ENCODE measurements at places on chromosomes 2 and 18.

GRCh38 chr2:68800027-68800401 is 65.4 kb downstream of the ARHGAP25 start:
- DNase-seq = no peak

DNA sequence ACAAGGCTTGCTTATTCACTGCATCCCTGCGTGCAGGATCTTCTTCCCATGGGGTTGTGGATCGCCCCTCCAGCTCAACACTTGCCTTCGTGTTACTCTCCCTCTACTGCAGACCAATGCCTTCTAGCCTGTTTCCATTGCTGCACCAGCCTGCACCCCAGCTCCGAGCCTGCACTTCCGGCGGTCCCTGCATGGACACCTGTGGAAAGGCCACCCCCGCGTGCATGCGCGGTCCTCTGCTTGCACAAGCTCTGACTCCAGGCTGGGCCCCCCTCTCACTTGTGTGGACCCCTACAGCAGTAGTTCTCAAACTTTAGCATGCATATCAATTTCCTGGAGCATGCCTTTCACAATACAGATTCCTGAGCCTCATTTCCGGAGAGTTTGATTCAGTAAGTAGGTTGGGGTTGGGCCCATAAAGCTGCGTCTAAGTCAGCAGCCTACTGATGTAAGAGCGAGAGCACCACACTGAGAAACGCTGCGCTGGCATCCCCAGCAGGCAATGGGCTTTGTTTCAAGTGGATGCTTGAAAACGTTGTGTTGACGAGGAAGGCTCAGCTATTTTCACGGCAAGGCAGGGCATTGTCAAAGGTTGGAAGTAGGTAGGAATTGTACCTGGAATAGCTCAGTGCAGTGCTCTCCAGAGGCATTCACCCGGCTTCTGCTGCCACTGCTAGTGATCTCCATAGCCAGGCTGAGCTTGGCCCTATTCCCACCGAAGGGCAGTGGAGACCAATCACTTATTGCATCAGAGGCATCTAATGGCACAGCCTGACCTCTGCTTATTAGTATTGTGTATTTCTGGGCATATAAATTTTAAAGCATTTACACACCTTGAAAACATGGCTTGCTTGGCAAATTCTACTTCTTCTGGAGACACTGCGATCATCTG is 32.6 kb downstream of the CREG2 start:
- DNase-seq = no peak

- no peak for DNase-seq
Measured at GRCh38 chr18:3214855-3215637, 4.7 kb downstream of the MYOM1 start.

DNA sequence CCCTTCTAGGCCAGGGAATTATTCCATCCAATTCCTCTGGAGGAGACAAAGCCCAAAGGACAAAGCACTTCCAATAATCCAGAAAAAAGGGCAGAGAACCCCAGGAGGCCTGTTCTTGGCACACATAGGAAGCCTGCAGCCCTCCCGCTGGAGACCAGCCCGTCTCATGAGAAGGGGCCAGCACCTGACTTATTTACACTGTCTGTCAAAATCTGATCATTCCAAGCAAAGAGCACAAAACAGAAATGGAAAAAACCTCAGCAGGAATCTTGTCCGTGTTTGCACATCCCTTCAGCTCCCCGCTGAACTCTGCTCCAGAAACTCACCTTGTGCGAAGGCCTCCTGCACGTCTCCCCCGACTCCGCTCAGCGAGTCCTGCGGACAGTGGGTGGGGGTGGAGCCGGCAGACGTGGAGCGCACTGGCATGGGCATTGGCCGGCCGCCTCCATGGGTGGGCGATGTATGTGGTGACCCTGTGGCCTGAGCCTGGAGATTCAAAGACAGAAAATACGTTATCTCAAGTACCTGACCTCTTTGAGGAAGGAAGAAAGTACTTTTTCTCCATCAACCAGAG is 46.2 kb upstream of the DNMT3A start:
- no peak for DNase-seq

GRCh38 chr2:168700615-168701245 is 101.7 kb upstream of the NOSTRIN start:
- DNase-seq = no peak

- DNase-seq = no peak
Measured at GRCh38 chr2:206443735-206444527, 599 bp downstream of the ADAM23 start.

DNA sequence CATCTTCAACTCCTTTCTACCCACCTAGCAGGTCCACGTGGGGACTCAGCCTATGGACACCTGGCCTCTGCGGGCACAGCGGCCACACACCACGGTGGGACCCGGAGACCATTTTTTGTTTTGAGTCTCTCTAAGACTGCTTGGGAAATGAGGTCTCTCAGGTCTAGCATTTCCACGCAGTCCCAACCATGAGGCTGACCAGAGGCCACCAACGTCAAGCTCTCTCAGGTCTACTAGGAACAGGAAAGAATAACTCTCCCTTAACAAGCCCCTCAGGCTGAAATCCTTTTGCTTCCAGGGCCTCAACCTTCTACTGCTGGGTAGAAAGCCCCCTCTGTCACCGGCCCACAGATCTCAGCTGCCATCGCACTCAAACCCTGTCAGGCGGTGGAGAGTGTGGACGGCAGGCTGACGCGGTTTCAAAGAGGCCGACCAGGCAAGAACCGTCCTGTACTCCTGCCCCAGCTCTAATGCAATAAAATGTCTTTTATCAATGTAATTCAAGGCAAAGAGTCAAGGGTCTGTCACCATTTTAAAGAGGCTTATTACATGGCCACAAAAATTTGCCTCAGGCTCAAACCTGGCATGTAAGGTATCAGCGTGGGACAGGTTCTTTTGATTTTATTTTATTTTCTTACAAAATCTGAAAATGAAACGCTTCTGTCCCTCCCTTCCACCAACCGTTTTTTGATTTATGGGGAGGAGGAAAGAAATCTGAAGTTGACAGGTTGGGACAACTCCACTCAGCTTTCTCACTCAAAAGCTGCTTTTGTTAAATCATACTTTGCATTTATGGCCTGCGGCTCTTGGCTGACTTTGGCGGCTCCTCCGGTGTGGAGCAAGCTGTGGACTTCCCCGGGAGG is 74.0 kb downstream of the BCL11A start:
- DNase-seq = no peak

- DNase-seq = no peak
Measured at GRCh38 chr2:168731616-168732015, 70.8 kb upstream of the NOSTRIN start.

DNA sequence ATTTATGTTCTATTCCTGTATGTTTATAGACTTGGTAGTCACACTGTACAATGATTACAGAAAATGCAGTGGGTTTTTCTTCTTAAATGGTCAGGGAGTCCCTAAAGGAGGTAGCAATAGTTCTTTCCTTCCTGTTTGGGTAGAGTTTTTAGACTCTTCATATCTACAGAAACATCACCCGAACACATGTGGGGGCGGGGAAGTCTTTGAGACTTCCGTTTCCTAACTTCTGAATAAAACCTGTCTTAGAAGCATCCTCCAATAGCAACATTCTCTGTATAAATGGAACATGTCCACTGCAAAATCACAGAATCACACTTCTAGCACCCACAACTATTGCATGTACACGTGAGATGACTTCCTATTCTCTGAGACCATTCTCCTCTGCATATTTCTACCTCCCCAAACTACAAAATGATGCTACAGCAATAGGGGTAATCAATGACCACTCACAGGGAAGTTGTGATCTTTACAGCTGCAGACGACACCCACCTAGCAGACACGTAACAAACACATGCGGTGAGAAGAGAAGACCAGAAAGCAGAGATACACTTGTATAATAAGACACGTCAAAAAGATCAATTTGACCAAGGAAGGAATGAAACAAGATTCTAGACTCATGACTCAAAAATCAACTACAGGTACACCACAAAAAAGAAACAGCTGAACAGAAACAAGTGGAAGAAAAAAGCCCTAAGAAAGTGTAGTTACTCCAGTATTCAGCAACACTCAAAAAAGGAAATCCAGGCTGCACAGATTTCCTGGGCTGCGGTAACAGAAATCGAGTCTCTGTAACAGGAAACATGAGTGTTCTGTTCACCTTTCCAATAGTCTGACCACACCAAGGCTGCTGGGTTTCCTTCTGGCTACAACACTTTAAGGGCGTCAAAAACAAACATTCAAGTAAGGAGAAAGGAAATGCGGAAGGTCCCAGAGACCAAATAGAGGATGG is 120.4 kb downstream of the ZNF516 start:
- DNase-seq = no peak

DNA sequence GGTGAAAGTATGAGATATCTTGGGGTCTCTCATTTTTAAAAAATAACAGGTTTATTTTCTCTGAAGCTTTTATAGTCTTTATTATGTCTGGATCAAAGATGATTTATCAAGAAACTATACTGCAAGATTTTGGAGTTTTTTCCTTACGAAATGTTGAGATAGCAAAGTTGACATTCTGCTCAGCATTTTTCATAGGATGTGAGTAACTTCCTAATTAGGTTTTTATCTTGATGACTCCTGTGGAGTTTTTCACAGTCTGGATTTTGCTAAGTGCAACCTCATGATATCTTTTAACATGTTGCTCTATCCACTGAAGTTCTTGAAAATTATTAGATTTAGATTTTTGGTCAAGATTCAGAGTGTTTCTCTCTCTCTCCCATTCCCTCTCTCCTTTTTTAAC is 17.8 kb downstream of the TCF7L1 start:
- DNase-seq = no peak

- no peak for DNase-seq
Measured at GRCh38 chr2:191968120-191968519, 121.2 kb upstream of the CAVIN2 start.

DNA sequence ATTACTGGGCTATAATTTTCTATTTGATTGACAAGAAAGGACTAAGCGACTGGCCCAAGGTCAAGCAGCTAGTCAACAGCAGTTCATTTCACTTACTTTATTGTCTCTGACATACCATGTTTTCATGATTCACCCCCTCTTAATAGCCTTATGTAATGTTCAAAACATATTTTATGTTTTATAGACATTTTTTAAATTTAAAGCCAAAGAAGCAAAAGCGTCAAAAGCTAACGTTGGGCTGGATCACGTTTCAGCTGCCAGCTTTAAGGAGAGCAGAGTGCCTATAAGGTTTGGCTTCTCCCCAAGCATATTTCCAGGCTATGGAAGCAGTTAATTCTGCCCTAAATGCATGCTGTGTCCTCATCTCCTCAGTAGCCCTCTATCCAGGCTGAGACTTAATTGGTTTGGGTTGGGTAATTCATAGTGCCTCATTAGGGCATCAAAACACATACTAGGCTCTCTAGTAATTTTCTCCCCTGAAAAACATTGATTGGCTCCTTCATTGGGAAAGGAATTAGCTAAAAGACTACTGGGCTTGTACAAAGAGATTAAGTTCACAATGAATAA is 94.8 kb upstream of the CREB1 start:
- DNase-seq = no peak

DNA sequence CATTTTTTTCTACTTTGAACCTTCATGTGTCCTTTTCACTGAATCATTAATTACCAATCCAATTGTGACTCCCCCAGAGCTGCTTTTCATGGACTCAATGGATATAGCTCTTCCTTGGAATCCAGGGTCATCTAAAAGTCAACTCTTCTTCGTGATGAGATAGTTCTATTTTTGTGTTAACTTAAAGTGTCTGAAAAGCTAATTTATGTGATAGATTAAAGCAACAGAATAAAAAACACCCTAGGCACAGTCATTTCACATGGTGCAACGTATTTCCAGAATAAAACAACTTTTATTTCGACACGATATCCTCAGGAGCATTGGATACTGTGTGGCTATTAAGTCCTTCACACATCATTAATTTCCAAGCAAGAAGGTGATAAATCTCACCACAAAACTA is 250.6 kb upstream of the SPHKAP start:
- DNase-seq = no peak

DNA sequence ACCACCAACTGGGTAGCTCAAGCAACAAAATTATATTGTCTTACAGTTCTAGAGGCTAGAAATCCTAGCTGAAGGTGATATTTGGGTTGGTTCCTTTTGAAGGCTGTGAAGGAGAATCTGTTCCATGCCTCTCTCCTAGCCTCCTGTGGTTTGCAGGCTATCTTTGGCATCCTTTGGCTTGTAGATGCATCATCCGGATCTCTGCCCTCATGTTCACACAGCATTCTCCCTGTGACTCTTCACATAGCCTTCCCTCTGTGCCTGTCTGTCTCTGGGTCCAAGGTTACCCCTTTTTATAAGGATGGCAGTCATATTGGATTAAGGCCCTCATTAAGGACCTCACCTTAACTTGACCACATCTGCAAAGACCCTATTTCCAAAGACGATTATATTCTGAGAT is 78.6 kb upstream of the MAP3K20 start:
- DNase-seq = no peak

DNA sequence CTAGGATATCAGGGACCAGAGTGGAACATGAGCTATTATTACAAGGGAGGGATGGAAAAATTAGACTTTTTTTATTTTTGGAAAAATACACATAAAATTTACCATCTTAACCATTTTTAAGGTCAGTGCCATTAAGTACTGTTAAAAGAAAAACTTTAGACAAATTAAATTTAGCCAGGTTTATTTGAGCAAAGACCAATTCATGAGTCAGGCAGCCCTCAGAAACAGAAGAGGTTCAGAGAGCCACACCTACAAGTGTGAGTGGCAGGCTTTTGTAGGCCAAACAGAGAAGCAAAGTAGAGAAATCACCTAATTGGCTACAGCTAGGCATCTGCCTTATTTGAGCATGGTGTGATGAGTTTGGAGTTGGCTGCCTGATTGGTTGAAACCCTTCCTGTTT is 301.3 kb upstream of the RAB12 start:
- DNase-seq = no peak

GRCh38 chr2:3741396-3741795 is 38.0 kb downstream of the DCDC2C start:
- no peak for DNase-seq

DNA sequence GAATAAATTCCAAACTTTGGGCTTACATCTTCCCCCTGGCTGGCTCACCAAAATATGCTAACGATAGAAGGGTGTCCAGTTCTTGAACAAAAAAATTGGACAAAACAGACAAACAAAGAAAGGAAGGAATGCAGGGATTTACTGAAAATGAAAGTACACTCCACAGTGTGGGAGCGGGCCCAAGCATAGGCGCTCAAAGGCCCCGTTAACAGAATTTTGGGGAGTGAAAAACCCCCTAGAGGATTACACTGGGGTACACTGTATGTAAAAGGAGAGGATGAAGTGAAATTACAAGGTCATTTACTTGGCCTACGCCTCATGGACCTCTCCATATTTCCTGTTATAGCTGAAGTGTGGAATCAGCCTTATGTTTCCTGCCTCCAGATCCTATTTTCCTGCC is 899.7 kb downstream of the DSC3 start:
- no peak for DNase-seq

DNA sequence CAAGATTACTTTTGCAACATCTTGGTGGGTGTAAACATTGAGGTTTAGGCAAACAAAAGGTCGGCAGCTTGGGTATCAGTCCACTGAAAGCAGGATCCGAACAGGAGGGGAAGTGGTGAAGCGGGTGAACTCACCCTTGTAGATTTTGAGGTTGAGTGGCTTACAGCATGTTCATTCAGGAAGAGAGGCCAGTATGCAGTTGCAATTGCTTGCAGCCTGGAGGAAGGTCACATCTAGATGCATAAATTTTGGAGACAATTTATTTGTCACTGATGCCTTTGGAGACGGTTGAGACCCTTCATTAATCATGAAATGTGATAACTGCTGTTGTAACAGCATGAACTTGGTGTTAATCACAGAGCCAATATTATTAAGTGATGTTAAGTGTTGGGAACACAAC is 131.1 kb downstream of the LTBP1 start:
- no peak for DNase-seq

- DNase-seq = no peak
Measured at GRCh38 chr18:10526561-10526949, 728 bp downstream of the NAPG start.

Data from NCI-H2171 (cell line).